ENCODE measurements at places on chromosomes 12 and 14. TPM values are rescaled to one million over a fixed set of nuclear protein-coding genes. Genes with fewer than 3 reads are reported as not detected.

GRCh38 chr14:22007363-22007762 is 333.7 kb upstream of the OR4E1 start:
- DNase-seq, result no peak

- DNase-seq, result no peak
Observed at GRCh38 chr12:11798006-11798708, 148.7 kb downstream of the ETV6 start.

- DNase-seq, result no peak
Observed at GRCh38 chr12:22525426-22525825, 18.9 kb downstream of the C2CD5 start.

GRCh38 chr14:101104485-101104884 is 201.0 kb upstream of the RTL1 start:
- peak; percentile 22 for DNase-seq

The IGF1 gene
- total RNA-seq, result 6.0 TPM

- DNase-seq, result no peak
Observed at GRCh38 chr14:75673345-75674035, 12.4 kb downstream of the TTLL5 start.

GRCh38 chr12:18151036-18151435 is 61.0 kb upstream of the RERGL start:
- no peak for DNase-seq

GRCh38 chr14:105173901-105174894 is 5.6 kb upstream of the JAG2 start:
- no peak for DNase-seq

- DNase-seq, result no peak
Observed at GRCh38 chr12:72191761-72192160, 80.4 kb upstream of the TRHDE start.

GRCh38 chr12:52293926-52294325 is 2.6 kb upstream of the KRT81 start:
- DNase-seq, result no peak

DNA sequence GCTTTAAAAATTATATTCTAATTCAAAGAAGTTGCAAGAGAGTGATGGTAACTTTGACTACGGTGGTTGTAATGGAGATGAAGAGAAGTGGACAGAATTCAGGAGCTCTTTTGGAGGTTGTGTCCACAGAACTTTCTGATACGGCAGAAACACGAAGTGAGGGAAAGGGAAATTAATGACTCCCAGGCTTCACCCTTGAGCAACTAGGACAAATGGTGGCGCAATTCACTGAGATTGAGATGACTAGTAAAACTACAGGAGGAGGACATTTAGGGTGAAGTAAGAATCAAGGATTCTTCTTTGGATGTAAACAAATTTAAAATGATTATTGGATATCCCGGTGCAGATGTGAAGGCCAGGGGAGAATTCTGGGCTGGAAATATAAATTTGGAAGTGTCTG is 212.6 kb downstream of the PTPRO start:
- no peak for DNase-seq

GRCh38 chr12:66500841-66501240 is 178.0 kb downstream of the GRIP1 start:
- no peak for DNase-seq

DNA sequence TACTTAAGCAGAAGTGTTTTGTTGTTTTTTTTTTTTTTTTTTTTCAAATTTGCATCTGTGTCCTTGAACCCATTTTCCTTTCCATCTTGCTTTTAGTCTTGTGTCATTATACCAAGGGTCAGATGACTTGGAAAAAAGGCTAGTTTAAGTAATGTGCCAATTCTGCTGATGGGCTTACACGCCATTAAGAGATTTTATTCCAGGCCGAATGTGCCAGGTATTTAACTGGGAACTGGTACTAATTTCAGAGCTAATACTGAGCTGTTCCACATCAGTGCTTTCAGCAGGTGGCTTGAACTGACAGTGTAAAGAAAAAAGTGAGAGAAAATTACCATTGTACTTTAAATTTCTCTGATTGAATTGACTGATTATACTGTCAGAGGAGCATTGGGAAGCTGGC is 224.9 kb downstream of the NPAS3 start:
- no peak for DNase-seq

- no peak for DNase-seq
Observed at GRCh38 chr14:44029933-44030332, 477.1 kb downstream of the FSCB start.

- no peak for DNase-seq
Observed at GRCh38 chr12:42097971-42098370, 46.7 kb downstream of the GXYLT1 start.

- no peak for DNase-seq
Observed at GRCh38 chr12:124713041-124713435, 145.6 kb upstream of the NCOR2 start.

The PMCH gene
- total RNA-seq, result not detected

- no peak for DNase-seq
Observed at GRCh38 chr14:96584199-96584906, 82.2 kb downstream of the PAPOLA start.

DNA sequence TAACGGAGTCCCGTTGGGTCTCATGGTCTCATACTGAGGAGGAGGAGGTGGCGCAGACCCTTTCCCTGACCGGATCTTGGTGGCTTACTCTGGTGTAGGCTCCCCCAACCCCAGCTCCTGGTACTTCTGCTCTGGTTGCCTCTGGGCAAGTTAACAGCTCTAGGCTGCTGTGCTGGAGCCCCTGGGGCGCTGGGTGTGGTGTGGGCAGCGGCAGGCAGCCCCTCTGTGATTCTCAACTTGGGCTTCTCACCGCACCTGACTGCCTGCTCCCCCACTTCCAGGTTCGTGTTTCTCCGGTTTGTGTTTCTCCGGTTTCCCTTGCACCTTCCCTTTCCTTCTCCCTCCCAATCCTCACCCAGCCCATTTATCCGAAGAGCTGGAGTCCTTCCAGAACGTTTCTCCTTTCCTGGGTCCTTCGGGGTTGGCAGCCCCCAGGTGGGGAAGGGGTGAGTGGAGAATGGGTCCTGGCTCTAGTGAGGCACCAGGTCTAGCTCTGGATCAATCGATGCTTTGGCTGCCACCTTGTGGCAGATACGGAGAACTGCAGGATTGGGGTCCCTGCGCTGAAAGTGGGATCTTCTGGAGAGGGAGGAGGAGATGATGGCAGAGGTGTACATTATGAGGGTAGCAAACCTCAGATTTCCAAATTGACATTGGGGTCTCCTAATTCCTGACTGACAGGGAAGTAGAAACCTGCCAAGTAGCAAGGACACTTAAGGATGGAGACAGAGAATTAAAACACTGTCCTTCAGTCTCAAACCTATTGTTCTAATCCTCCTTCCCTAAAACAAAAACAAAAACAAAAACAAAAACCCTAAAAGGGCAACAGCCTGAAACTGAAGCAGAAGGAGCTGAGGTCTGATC is 8.3 kb downstream of the CISTR start:
- DNase-seq, result no peak

GRCh38 chr12:51009056-51009440 is 17.1 kb downstream of the SLC11A2 start:
- peak; percentile 59 for DNase-seq

DNA sequence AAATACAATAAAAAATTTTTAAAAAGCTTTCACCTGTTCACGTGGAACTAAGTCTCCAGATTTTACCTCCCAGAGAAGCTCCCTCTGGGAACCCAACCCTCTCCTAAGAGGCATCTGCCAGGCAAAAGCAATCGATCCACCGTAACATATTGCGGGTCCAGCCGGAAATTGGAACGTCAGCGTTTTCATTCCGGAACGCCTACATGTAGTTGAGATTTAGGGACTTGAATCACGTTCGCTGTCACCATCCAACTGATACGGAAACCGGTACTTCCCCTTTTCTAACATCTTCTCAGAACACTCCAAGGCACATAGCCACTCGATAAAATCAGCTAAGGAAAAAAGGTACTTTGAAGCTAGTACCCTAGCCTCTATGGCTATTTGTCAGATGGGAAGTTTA is 70.3 kb downstream of the COX16 start:
- no peak for DNase-seq

- DNase-seq, result no peak
Observed at GRCh38 chr14:59389936-59390335, 75.2 kb downstream of the GPR135 start.

The ARMH4 gene
- 3.2 TPM for total RNA-seq

DNA sequence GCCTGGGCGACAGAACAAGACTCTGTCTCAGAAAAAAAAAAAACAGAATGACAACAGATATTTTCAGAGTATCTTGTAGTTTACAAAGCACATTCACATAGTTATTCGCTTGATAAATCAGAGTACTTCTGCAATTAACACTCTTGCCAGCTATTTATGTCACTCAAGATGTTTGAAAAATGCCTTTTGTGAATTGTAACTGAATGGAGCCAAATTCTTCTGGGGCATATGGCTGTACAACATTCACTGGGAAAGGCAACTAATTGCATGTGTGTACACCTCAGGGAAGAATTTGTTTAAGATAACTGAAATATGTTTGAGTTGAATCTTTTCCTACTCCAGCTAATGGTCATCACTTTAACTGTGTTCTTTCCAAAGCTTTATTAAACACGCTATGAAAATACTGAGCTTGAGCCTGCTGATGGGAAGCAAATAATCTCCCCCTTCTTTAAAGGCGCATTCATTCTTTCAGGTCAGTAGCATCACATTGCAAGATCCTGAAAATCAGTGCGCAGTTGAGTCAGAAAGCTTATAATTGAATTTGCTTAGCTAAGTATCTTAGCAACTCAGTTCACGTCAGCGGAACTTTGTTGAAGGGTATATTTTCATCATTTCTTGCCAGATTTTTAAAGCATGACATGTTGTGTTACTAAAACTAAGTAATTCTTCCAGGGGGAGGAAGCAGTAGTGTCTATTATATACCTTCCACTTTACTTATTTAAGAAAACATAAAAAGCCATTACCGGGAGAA is 66.6 kb downstream of the SINHCAF start:
- no peak for DNase-seq

DNA sequence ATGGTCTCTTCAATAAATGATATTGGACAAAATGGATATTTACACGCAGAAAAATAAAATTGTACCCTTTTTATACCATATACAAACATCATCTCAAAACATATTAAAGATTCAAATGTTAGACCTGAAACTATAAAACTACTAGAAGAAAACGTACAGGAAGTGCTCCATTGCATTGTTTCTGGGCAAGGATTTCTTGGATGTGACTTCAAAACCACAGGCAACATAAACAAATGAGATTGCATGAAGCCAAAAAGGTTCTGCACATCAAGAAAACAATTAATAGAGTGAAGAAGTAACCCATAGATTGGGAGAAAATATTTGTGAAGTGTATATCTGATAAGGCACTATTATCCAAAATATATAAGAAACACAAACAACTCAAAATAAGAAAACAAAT is 812.4 kb downstream of the NRXN3 start:
- no peak for DNase-seq

DNA sequence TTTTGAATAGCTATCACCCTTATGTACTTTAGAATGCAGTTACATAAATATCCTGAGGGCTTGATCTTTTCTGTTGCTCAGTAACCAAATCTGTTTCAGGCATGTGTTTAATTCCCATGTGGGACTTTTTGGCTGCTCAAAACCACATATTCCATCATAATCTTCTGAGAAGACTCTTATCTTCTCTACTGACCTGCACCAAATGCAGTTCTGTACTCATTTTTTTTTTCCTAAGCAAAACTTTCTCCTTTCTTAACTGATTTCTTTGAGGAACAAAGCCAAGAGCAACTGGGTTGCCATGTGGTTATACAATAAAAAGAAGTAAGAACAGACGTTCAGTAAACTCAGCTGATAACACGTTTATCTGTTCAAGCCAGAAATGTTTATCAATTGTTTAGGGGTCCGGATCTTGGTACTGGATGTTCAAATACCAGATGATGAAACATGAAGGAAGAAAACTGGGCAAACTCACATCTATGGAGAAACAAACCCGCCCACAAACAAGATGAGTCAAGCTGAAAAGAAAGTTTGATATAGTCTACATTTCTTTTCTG is 50.1 kb downstream of the TMEM132C start:
- no peak for DNase-seq

GRCh38 chr12:130573766-130574165 is 142.3 kb downstream of the RIMBP2 start:
- DNase-seq, result no peak

DNA sequence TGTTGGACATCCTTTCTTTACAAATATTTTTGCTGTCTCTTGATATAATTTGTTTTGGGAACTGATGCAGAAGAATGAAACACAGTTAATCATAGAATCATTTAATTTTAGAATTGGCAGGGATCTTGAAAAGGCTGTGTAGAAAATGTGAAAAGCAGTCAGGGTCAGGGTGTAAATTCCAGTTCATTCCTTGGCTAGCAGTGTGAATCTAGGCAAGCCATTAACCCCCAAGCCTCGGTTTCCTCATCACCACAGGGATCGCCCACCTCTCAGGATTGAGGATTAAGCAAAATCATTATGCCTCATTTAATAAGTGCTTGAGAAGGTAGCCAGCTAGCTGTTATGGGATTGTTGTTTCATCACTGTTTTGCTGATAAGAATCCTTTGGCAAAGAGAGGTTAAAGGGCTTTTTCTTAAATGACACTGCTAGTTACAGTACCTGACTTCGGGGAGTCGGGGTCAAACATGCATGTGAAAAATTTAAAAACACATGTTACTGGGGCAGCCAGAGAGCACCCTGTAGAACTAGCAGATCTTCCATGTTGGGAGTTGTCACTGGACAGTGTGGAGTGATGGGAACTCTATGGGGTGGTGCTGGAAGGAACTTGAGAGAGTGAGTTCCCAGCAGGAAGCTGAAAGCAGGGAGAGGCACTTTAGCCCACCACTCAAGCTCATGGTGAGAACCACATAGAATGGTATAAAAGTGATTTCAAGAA is 10.7 kb downstream of the TNFRSF1A start:
- DNase-seq, result no peak
